Activated naive CD8-positive, alpha-beta T cell treated with anti-CD3 and anti-CD28 coated beads, Interleukin-2, amount 10 ng/mL, durations not matched to agents 7 days and 5 days (primary cell): ENCODE measurements at places on chromosomes 4 and X.
A peak's percentile ranks its signal among the peaks of the same experiment; 100 is the strongest.

- H3K4me3 ChIP-seq: no peak overlapping the region
- DNase-seq: no peak
- no peaks in the 10 kb centered on the region for H3K4me1 ChIP-seq
- no peaks in the 10 kb centered on the region for H3K27me3 ChIP-seq
- no peaks in the 10 kb centered on the region for H3K36me3 ChIP-seq
- no peak overlapping the region for H3K27ac ChIP-seq
Measured at GRCh38 chr4:160372390-160372789, 1269.5 kb downstream of the RAPGEF2 start.

DNA sequence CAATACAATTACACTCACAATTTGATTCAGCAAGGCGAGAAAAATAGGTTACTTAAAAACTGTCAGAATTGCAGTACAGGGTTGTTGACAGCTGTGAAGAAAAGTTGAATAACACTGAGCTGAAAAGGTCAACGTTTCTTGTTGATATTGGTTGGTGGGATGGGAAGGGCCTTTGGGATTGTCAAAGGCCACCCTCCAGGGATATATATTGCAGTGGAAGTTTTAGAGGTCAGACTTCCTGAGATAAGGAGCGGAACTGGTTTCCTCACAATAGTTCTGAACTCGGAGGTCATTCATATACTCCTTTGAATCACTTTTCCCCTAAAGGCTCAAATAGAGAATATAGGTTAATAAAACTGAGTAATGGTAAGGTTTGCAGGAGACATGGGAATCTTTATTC lies 417.2 kb downstream of the RAPGEF2 start:
- H3K27ac ChIP-seq: no peak overlapping the region
- H3K27me3 ChIP-seq: no peaks in the 10 kb centered on the region
- no peak overlapping the region for H3K4me3 ChIP-seq
- DNase-seq: no peak
- no peaks in the 10 kb centered on the region for H3K36me3 ChIP-seq
- no peaks in the 10 kb centered on the region for H3K4me1 ChIP-seq

GRCh38 chrX:29762006-29762405 lies 453.4 kb upstream of the MAGEB2 start:
- no peaks in the 10 kb centered on the region for H3K27me3 ChIP-seq
- H3K4me3 ChIP-seq: no peak overlapping the region
- H3K4me1 ChIP-seq: no peaks in the 10 kb centered on the region

DNA sequence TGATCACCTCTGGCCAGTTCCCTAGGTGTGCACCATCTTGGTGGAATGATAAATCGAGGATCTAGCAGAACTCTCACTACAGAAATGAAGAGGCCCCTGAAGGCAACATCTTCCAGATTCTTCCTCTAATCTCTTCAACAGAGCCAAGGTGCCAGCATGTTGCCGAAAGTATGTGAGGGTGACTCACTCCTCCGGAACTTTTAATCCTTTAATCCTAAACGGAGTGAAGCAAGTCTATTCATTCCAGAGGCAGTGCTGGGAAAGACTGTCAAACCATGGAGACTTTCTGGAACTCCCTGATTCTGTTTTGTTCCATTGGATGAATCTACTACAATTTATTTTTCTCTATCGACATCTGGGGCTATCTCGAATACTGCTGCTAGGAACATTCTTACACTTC lies 68.7 kb downstream of the SUPT20HL2 start:
- peaks cover 1% of the 10 kb centered on the region for H3K4me1 ChIP-seq
- H3K27ac ChIP-seq: no peak overlapping the region
- H3K27me3 ChIP-seq: peaks cover 6% of the 10 kb centered on the region

- H3K36me3 ChIP-seq: no peaks in the 10 kb centered on the region
- H3K4me3 ChIP-seq: no peak overlapping the region
- no peaks in the 10 kb centered on the region for H3K27me3 ChIP-seq
- H3K4me1 ChIP-seq: no peaks in the 10 kb centered on the region
- H3K27ac ChIP-seq: no peak overlapping the region
Measured at GRCh38 chr4:137707626-137708025, 175.3 kb upstream of the PCDH18 start.

DNA sequence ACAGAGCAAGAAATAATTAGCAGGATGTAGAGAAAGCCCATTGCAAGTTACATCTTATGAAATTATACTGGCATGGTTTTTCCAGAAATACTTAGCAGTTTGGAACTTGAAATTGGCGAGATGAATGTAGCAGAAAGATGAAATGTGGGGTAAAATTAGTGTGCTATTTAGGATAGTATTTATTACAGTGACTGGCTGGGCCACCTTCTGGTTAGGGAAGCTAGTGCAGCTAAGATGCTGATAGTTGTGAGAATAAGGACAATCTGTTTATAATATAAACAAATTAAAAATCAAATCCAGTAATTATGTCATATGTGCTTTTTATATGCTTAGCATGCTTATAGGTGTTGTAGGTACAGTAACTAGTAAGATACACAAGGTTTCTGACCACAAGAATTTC lies 74.8 kb downstream of the IL15 start:
- no peaks in the 10 kb centered on the region for H3K36me3 ChIP-seq
- H3K4me1 ChIP-seq: no peaks in the 10 kb centered on the region
- H3K27me3 ChIP-seq: no peaks in the 10 kb centered on the region
- H3K27ac ChIP-seq: no peak overlapping the region
- H3K4me3 ChIP-seq: no peak overlapping the region

- no peaks in the 10 kb centered on the region for H3K4me1 ChIP-seq
- H3K27ac ChIP-seq: no peak overlapping the region
- H3K36me3 ChIP-seq: no peaks in the 10 kb centered on the region
- H3K4me3 ChIP-seq: no peak overlapping the region
Measured at GRCh38 chr4:156217236-156217635, 263.6 kb upstream of the CTSO start.

GRCh38 chr4:124035364-124036041 lies 638.9 kb downstream of the SPRY1 start:
- H3K36me3 ChIP-seq: no peaks in the 10 kb centered on the region
- DNase-seq: no peak
- no peak overlapping the region for H3K4me3 ChIP-seq
- H3K27ac ChIP-seq: no peak overlapping the region

DNA sequence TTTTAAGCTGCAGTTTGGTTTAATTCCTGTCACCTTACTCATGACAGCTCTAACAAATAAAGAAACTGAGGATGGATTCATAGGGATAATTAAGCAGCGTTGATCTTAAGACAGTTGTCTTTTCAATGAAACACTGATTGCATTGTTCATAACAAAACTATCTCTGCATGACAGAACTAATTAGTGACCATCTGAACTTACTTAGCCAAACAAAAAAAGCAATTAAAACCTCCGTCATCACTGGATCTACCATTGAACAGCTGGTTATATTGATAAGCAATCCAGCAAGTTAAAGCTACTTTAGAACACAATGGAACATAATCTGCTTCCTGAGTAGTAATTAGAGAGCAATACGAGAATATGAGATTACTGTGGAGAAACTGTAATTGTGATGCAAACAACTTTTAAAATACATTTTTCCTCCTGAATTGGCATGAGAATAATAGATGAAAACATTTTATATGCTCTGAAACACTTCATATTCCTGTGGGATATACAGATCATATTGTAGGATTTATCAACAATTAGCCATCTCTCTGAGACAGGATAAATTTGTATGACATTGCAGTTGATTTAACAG lies 2576.8 kb downstream of the PCDH7 start:
- H3K4me1 ChIP-seq: no peaks in the 10 kb centered on the region
- no peak for DNase-seq
- no peak overlapping the region for H3K4me3 ChIP-seq
- no peak overlapping the region for H3K27ac ChIP-seq

GRCh38 chr4:13527981-13528820 lies 16.1 kb downstream of the NKX3-2 start:
- H3K36me3 ChIP-seq: peaks cover 2% of the 10 kb centered on the region
- peaks cover 89% of the 10 kb centered on the region for H3K27me3 ChIP-seq
- peak overlapping the region; percentile 70 for H3K27ac ChIP-seq
- DNase-seq: peak; percentile 34

DNA sequence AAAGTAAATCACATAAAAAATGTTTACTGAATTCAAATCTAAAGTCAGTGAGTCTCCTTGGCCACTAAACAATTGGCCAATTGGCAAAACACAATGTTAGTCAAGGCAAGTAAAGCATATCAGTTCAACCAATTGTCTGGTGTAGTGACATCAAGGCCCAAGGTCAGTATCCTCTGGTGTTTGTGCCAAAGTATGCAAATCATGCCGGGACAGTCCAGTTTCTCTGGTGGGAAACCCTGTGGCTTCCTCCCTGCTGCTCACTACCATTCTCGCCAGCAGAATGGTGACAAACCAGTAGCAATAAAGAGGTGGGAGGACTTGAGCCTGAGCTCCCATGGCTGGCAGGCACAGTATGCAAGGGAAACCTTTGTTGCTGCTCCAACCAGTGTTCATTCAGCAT lies 314.9 kb upstream of the FGF13 start:
- H3K4me1 ChIP-seq: no peaks in the 10 kb centered on the region
- no peak for DNase-seq
- no peak overlapping the region for H3K4me3 ChIP-seq
- H3K36me3 ChIP-seq: no peaks in the 10 kb centered on the region
- no peak overlapping the region for H3K27ac ChIP-seq

- H3K4me1 ChIP-seq: no peaks in the 10 kb centered on the region
- no peaks in the 10 kb centered on the region for H3K36me3 ChIP-seq
- H3K27ac ChIP-seq: no peak overlapping the region
- peaks cover 2% of the 10 kb centered on the region for H3K27me3 ChIP-seq
Measured at GRCh38 chr4:52358883-52359321, 300.2 kb downstream of the USP46 start.

DNA sequence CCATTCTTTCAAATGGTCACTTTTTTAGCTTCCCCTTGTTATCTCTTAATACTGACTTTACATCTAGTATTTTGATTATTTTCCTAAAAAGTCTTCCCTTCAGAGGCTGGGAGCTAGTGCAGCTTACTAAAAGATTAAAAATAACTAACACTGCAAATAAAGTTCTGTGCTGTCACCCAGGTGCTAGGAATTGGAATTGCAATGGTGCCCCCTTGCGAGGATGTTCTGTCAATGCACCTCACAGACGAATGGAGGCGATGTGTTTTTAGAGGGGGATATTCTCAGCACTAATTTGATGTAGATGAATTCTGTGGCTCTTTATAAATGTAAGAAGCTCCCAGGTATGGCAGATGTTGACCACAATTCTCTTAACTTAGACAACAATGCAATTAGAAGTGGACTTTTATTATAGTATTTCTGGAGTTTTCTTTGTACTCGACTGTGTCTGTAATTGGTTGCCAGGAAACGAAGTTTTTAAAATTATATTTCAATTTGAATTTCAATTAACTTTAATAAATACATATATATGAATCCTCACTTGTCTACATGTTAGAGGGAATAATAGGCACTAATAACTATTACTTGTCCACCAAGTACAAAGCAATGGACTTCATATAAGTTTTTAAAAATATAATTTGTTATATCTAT lies 22.0 kb upstream of the SMIM31 start:
- peak; percentile 39 for DNase-seq
- no peak overlapping the region for H3K4me3 ChIP-seq
- H3K27me3 ChIP-seq: peaks cover 5% of the 10 kb centered on the region
- peaks cover 2% of the 10 kb centered on the region for H3K4me1 ChIP-seq
- no peak overlapping the region for H3K27ac ChIP-seq

GRCh38 chr4:62408454-62408853 lies 1208.3 kb downstream of the ADGRL3 start:
- no peak overlapping the region for H3K4me3 ChIP-seq
- DNase-seq: no peak
- no peak overlapping the region for H3K27ac ChIP-seq
- no peaks in the 10 kb centered on the region for H3K27me3 ChIP-seq
- H3K36me3 ChIP-seq: no peaks in the 10 kb centered on the region

- H3K4me3 ChIP-seq: no peak overlapping the region
- no peak overlapping the region for H3K27ac ChIP-seq
- no peaks in the 10 kb centered on the region for H3K4me1 ChIP-seq
- peaks cover 20% of the 10 kb centered on the region for H3K27me3 ChIP-seq
Measured at GRCh38 chr4:153676486-153676885, 7.6 kb upstream of the TLR2 start.

DNA sequence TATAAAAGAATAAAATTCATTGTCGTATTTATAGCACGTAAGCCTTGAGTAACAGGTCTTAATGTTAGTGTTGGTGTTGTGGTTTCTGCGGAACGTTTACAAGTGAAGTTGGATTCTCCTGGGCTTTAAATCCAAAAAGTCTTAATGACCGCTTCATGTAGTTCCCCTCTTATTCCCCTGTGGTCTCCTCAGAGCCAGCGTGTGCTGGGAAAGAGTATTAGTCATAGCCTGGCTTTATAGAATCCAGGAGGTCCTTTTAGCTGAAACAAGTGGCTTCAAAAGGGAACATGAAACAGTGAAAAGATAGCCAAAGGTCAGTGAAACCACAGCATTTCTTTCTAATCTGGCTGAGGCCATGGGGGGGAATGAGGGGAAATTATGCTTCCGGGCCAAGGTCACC lies 79.1 kb downstream of the CLCN4 start:
- no peak overlapping the region for H3K27ac ChIP-seq
- DNase-seq: no peak
- H3K27me3 ChIP-seq: no peaks in the 10 kb centered on the region
- H3K4me1 ChIP-seq: no peaks in the 10 kb centered on the region
- no peak overlapping the region for H3K4me3 ChIP-seq
- no peaks in the 10 kb centered on the region for H3K36me3 ChIP-seq

DNA sequence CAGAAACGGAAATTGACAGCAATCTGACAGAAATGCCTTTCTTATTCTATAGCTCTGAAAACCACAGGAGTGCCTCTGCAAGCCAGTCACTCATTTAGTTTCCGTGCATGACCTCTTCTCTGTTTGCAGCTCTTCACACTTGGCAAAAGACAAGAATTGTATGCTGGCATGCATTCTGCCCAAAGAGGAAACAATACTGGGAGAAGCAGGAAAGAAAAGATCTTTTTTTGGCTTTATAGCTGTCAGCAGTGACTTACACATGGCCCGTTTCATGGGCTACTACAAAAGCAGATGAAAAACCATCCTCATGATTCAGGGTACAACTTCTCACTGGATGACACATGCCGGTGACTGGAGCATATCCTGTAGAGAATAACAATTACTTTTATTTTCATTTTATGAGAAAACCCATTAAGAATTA lies 249.4 kb downstream of the ADAMTS3 start:
- H3K4me3 ChIP-seq: peak overlapping the region; percentile 28
- peaks cover 5% of the 10 kb centered on the region for H3K4me1 ChIP-seq
- H3K27me3 ChIP-seq: peaks cover 9% of the 10 kb centered on the region
- no peaks in the 10 kb centered on the region for H3K36me3 ChIP-seq

DNA sequence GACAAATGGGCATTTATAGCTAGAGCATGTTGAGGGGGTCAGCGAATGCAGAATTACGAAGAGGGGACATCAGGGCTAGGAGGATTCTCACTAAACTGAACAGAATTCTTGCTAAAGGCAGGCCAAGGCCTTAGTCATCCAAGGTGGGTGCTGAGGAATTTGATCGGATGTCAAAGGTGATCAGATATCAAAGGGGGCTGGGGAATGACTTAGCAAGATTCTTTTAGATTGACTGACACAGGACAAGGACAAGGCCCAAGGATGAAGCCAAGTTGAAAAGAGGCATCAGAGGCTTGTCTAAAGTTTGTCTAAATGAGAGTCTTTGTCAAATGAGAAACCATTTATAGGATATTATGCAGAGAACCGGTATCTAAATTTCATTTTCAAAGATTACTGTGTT lies 9.7 kb downstream of the TMEM184C start:
- H3K4me3 ChIP-seq: no peak overlapping the region
- no peaks in the 10 kb centered on the region for H3K27me3 ChIP-seq
- no peak for DNase-seq
- H3K4me1 ChIP-seq: peaks cover 1% of the 10 kb centered on the region

- no peaks in the 10 kb centered on the region for H3K27me3 ChIP-seq
- no peak for DNase-seq
- no peaks in the 10 kb centered on the region for H3K4me1 ChIP-seq
- H3K27ac ChIP-seq: no peak overlapping the region
Measured at GRCh38 chr4:189504220-189504619, 436.5 kb upstream of the FRG1 start.

GRCh38 chr4:103100691-103101090 lies 1.1 kb upstream of the BDH2 start:
- peaks cover 17% of the 10 kb centered on the region for H3K4me1 ChIP-seq
- no peak for DNase-seq
- H3K36me3 ChIP-seq: peaks cover 11% of the 10 kb centered on the region
- no peak overlapping the region for H3K4me3 ChIP-seq
- H3K27ac ChIP-seq: no peak overlapping the region
